ENCODE measurements at places on chromosomes 12 and 14.

- DNase-seq: peak; percentile 48
Measured at GRCh38 chr14:75418850-75419768, 8.7 kb upstream of the JDP2 start.

GRCh38 chr12:19847294-19848059 lies 408.2 kb downstream of the AEBP2 start:
- peak; percentile 20 for DNase-seq

- DNase-seq: peak; percentile 59
Measured at GRCh38 chr12:110937104-110937641, 16.8 kb upstream of the MYL2 start.

GRCh38 chr14:28762303-28762954 lies 4.2 kb upstream of the FOXG1 start:
- no peak for DNase-seq

- no peak for DNase-seq
Measured at GRCh38 chr12:39393179-39393578, 49.7 kb downstream of the KIF21A start.

DNA sequence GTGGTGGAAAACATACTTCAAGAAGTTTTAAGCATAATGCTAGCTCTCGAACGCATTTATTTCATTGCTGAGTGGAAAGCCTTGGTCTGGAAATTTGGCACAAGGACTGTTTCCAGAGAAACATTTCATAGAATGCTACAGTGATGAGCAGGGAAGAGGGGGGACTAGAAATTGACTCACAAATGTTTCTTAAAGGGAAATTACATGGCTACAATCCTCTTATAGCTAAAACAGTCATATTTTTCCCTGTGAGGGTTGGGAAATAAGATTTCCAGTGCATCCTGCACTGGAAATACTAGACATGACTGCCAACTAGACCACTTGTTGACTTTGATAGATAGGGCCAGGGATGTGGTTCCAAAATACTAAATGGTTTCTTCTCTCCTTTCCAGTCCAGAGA lies 197.3 kb upstream of the RGS6 start:
- no peak for DNase-seq

DNA sequence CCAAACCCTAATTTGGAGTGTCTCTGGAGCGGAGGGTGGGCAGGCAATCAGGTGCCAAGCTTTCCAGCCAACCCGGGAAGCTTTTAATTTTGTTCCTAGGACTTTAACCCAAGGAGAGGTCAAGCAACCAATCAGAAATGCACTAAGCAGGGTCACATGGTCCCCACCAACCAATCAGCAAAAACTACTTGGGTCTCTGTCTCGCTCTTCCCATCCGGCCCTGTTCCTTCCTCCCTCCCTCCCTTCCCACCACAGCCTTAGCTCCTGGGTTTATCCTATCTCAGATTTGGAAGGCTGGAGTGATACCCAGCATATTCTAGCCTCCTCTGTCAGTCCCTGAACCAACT lies 7.3 kb downstream of the HOXC5 start:
- DNase-seq: no peak

DNA sequence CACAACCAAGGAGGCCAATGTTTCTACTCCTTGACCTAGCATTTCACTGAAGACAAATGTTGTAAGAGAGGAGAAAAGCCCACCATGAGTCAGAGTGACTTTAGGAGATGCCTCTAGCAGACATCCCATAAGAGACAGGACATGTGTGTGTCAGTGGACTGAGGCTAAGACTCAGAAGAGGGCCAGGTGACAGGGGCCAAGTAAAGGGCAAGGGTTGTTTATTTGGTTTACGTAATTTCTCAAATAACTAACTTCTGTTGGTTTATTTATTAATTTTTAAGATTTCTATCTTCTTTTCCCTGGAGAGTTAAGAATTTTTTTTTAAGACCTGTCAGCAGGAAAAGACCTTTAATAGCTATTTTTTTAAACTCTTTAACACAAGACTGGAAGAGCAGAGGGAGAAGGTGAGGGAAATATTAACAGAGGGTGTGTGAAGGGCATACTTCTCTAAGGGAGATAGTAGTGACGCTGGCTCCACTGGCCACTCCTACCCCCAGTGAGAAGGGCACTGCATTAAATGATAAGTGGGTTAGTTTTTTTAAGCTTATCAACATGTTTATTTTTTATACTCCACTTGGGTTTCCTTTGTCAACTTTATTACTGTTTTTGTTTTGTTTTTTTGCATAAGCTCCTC lies 3.4 kb downstream of the PNP start:
- no peak for DNase-seq

GRCh38 chr12:111028830-111029229 lies 108.5 kb upstream of the MYL2 start:
- DNase-seq: no peak

DNA sequence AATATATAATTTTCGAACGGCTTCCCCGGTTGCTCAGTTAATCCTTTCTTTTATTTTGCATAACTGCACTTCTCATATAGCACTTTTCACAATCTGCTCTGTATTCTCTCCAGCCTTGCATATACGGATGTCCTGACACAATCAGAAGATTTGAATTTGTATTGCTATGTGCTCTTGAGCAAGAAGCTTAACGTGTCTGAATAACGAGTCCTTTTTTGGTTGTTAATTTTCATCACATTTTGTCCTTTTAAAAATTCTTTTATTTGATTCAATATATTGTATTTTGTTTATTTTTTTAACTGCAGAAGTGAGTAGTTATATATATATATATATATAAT lies 17.6 kb downstream of the A2M start:
- DNase-seq: no peak

- no peak for DNase-seq
Measured at GRCh38 chr14:35760143-35760542, 49.0 kb downstream of the RALGAPA1 start.
